SHP77 treated with DMSO at 0.1 percent for 48 hours (cell line): ENCODE measurements at places on chromosomes 4 and X.

- no peak for DNase-seq
Observed at GRCh38 chrX:128021566-128021965, 30.6 kb downstream of the ACTRT1 start.

- DNase-seq = no peak
Observed at GRCh38 chr4:128830906-128831503, 21.5 kb downstream of the JADE1 start.

DNA sequence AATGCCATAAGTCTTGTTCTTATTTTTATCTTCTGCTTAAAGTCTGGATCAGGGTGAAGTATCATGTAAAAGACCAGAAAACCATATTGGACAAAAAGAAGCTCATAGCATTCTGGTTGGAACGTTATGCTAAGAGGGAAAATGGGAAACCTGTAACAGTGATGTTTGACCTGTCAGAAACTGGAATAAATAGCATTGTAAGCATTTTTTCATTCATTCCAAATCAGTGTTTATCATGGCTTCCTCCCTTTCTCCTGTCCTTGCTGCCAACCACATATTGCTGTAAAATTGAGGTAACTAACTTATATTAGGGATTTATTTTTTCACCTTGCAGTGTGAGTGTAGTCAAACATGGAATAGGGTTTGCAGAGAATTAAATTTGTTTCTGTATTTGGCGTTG is 23.8 kb downstream of the MOSPD2 start:
- DNase-seq = no peak

GRCh38 chr4:53780736-53781400 is 189.6 kb upstream of the LNX1 start:
- DNase-seq = no peak

GRCh38 chr4:158940271-158940670 is 162.6 kb upstream of the RAPGEF2 start:
- DNase-seq = no peak

DNA sequence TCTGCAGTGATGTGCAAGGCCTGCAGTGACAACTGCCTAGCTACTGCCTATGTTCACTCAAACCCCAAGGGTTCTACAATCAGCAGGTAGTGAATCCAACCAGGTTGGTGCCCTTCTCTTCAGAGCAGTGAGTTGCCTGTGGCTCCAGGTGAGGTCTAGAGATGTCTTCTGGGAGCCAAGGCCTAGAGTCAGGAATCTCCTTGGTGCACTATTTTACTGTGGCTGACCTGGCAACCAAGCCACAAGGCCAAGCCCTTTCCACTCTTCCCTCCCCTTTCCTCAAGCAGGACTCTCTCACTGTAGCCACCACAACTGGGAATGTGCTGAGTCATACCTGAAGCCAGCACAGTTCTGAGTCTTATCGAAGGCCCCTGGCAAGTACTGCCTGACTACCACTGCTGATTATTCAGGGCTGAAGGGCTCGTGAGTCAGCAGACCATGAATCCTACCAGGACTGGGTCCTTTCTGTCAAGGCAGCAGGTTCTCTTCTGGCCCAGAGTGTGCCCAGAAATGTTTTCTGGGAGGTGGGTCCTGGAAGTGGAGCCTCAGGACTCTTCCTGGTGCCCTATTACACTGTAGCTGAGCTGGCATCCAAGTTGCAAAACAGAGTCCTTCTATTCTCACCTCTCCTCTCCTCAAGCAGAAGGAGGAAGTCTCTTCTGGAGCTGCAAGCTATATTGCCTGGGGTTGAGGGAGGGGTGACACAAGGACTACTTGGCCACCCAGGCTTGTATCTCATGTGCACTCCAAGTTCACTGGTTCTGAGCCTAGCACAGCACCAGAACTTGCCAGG is 111.6 kb downstream of the BTC start:
- DNase-seq = no peak

GRCh38 chr4:126411047-126411446 is 1096.3 kb downstream of the FAT4 start:
- no peak for DNase-seq

DNA sequence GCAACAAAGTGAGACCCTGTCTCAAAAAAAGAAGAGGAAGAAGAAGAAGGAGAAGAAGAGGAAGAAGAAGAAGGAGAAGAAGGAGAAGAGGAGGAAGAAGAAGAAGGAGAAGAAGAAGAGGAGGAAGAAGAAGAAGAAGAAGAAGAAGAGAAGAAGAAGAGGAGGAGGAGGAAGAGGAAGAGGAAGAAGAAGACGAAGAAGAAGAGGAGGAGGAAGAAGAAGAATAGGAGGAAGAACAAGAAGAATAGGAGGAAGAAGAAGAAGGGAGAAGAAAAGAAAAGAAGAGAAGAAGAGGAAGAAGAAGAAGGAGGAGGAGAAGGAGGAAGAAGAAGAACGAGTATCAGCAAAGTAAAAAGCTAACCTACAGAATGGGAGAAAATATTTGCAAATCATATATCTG is 33.3 kb upstream of the LONRF3 start:
- DNase-seq = no peak

DNA sequence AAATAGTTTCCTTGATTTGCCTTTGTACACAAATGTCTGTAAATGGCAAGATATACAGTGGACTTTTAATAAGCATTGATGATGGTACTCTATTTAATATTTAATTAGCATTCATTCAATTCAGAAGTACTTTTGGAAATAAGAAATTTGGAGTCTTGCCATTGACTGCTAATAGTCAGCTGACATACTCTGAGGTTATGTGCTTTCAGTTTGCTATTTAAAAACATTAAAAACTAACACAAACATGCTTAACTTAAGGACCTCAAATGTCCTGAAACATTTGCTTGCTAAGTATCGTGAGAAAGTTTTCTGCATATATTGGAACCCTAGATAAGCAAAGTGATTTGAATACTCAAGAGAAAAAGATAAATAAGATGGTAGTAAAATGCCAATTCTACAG is 64.6 kb downstream of the REELD1 start:
- DNase-seq = no peak

- no peak for DNase-seq
Observed at GRCh38 chr4:181991369-181992108, 251.7 kb upstream of the TENM3 start.

DNA sequence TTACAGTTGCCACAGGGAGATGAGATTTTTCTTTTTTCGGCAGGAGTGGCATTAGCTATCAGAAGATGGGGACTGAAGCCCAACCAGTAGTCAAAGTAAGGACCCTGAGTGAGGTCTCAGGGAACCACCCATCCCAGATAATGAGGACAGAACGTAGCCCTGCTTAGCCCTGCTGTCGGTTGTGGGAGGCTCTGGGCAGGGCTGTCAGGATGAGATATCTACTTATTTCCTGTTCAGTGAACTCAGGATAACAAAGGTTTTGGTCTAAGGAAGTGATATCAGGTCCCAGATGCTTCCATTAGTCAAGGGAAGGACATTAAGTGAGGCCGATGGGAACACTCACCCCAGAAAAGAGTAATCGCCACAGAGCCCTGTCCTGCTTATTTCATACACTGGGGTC is 2.3 kb downstream of the MAGEB16 start:
- DNase-seq = no peak

GRCh38 chrX:2690856-2691542 is at the start of gene CD99:
Gene CD99, plus strand, starts transcription at chrX:2691295. Its CDS starts 66 bp downstream, at chrX:2691361.
- DNase-seq = no peak

DNA sequence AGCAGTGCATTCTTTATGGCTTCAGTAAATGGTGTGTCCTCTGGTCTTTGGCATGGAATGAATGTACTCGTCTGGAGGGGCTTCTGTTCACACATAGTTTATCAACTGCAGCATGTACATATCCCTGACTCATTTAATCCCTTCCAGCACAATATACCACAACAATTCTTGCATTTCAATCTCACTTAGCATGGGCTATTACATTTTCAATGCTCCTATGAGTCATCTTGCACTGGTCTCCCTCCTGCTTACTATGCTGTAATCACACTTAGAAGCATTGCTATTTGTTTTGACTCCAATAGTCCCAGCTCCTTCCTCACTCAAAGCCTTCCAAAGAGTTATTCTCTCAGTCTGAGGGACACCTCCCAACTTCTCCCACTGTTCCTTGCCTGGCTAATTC is 180.9 kb upstream of the NUDT10 start:
- DNase-seq = no peak

GRCh38 chr4:142407596-142407995 is 438.5 kb downstream of the INPP4B start:
- no peak for DNase-seq

- no peak for DNase-seq
Observed at GRCh38 chr4:74412225-74412624, 32.7 kb upstream of the AREG start.

DNA sequence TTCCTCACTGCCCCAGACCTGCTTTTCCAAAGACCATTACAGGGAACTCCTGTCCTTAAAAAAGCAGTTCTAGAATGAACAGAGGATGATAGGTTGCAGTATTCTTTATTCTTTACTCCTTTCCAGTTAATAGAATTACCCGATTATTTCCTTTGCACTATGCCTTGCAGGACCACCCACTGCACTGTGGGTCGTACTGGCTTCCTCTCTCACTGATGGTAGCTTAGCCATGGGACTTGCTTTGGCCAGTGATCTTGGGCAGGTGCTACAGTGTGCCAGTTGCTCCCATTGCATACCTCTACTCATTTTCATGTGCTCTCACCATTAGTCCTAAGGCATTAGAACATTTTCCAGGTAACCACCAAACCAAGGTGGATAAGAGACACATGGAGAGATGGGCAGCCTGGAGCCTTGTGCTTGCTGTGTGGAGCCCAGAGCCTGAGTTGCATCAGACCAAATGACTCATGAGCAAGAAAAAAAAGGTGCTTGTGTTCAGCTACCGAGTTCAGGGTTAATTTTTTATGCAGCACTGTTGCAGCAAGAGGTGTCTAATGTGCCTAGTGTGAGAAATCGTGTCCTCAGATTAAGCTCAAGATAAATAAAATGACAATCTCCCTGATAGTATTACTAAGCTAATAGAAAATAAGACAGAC is 7.6 kb upstream of the UNC5C start:
- DNase-seq = no peak

- no peak for DNase-seq
Observed at GRCh38 chrX:19535476-19535875, 20.2 kb upstream of the MAP3K15 start.

- no peak for DNase-seq
Observed at GRCh38 chr4:87419578-87420249, 2.7 kb upstream of the NUDT9 start.

DNA sequence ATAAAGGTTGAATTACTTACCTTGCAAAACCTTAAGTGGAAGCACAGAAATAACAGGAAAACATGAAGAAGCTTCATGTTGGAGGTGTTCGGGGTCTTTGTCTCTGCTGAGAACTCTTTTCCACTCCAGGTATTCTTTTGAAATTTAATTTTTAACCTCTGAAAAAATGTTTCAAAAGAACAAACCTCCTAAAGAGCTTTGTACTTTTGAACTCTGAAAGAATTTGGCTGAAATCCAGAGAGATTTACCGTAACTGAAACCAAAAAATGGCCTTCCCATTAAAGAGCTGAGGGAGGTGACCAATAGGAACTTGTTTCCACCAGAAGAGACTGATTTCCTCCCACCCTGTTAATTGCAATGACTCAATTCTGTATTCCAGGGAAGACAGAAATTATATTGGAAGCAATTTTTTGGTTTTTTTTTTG is at the start of gene CFI:
Gene CFI (minus strand): TSS at position 105 of the 425 bp plus-strand sequence. CDS start 28 bp downstream, at position 77.
- DNase-seq = no peak

DNA sequence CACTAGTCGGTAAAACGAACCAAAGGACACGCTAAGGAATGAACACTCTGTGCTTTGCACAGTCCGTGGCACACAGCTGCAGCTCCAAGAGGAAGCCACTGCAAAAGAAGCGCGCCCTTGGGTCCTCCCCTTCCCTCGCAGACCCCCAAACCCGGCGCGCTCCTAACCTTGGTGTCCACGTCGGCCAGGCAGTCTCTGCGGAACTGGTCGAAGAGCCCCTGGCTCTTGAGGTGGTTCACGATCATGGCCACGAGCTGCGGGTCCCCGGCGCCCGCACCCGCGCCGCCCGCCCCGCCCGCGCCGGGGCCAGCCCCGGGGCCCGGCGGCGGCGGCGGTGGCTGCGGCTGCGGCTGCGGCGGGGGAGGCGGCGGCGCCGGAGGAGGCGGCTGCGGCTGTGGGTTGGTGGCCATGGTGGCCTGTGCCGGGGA is 333 bp downstream of the BOD1L1 start:
- no peak for DNase-seq

GRCh38 chr4:8297691-8298485 is 28.3 kb downstream of the HTRA3 start:
- DNase-seq = no peak

GRCh38 chr4:139171876-139172691 is 4.9 kb downstream of the ELF2 start:
- DNase-seq = no peak

GRCh38 chr4:82984459-82984858 is 26.2 kb downstream of the LIN54 start:
- no peak for DNase-seq

GRCh38 chr4:23937173-23937572 is 47.3 kb upstream of the PPARGC1A start:
- no peak for DNase-seq

- DNase-seq = no peak
Observed at GRCh38 chrX:116170511-116170910, at the start of gene AGTR2. Gene AGTR2, plus strand, starts transcription at chrX:116170744. Its CDS starts 1,537 bp downstream, at chrX:116172281.

GRCh38 chr4:140756319-140757231 is at the start of gene TBC1D9:
Gene TBC1D9, minus strand, starts transcription at chr4:140756385. Its CDS starts 340 bp downstream, at chr4:140756045.
- DNase-seq = peak; percentile 30

GRCh38 chrX:103254171-103254824 is 657 bp downstream of the TCEAL8 start:
- no peak for DNase-seq

DNA sequence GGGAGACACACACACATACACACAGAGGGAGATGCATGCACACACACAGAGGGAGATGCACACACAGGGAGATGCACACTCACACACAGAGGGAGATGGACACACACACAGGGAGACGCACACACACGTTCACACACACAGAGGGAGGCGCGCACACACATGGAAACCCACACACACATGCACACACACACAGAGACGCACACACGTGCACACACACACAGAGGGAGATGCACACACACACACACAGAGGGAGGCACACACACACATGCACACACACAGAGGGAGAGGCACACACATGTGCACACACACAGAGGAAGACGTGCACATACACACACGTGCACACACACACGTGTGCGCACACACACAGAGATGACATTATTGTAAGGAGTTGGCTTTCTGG is 79.1 kb downstream of the HMX1 start:
- no peak for DNase-seq

- DNase-seq = no peak
Observed at GRCh38 chrX:19956306-19956705, 34.6 kb downstream of the BCLAF3 start.

DNA sequence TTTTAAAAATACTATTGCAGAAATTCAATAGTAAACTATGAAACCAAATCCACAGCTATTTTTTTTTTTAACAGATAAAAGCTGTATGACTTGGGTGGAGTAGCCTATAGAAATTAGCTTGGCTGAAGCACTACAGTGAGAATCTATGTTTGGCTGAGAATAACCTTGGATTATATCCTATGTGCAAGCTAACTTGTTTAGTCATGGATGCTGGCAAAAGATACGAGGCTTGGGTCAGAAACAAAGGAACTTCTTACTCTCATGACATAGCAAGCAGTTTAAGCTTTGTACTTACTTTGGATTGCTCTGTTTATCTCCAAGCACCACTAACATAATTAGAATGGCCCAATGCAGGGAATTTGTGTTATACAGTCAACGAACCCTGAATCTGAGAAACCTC is 119.2 kb upstream of the GRID2 start:
- no peak for DNase-seq

- no peak for DNase-seq
Observed at GRCh38 chr4:41749631-41750039, 1.1 kb upstream of the PHOX2B start.

GRCh38 chrX:25070038-25070437 is 54.3 kb upstream of the ARX start:
- no peak for DNase-seq

- no peak for DNase-seq
Observed at GRCh38 chrX:146006637-146007036, 189.0 kb downstream of the SLITRK2 start.

GRCh38 chr4:185143601-185143969 is 519 bp downstream of the SLC25A4 start:
- no peak for DNase-seq
